Tibial nerve (tissue), 4 donors: ENCODE measurements at places on chromosomes 11 and 22. TPM values are rescaled to one million over a fixed set of nuclear protein-coding genes. Genes with fewer than 3 reads are reported as not detected.

- no peak for DNase-seq
Observed at GRCh38 chr11:64933213-64933934, 2.3 kb downstream of the GPHA2 start.

GRCh38 chr22:24688256-24688655 lies 85.3 kb downstream of the GGT1 start:
- no peak for DNase-seq

Gene IGLL1
- total RNA-seq, result not detected

Gene VWCE
- 6.3 TPM for total RNA-seq

Gene KRTAP5-7
- total RNA-seq, result not detected

DNA sequence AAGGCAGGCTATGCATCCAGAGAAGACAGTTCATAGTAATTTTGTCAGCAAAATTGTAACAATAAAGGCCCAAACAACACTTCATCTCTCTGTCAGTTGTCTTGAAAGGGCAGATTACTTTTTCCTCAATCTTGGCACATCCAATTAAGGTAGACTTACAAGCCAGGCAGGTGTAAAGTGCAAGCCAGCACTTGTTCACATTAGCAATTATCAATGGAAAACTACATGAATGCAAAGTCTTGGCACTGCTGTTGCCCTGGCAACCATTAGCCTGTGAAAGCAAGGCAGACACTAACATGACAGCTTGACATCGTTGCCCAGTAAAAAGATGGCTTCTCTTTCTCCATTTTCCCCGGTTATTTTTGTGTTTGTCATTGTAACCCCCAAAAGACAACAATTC lies 677.2 kb upstream of the TENM4 start:
- no peak for DNase-seq

- no peak for DNase-seq
Observed at GRCh38 chr11:16986434-16987204, 27.6 kb downstream of the PLEKHA7 start.

- no peak for DNase-seq
Observed at GRCh38 chr11:68386331-68386978, 74.1 kb downstream of the LRP5 start.

DNA sequence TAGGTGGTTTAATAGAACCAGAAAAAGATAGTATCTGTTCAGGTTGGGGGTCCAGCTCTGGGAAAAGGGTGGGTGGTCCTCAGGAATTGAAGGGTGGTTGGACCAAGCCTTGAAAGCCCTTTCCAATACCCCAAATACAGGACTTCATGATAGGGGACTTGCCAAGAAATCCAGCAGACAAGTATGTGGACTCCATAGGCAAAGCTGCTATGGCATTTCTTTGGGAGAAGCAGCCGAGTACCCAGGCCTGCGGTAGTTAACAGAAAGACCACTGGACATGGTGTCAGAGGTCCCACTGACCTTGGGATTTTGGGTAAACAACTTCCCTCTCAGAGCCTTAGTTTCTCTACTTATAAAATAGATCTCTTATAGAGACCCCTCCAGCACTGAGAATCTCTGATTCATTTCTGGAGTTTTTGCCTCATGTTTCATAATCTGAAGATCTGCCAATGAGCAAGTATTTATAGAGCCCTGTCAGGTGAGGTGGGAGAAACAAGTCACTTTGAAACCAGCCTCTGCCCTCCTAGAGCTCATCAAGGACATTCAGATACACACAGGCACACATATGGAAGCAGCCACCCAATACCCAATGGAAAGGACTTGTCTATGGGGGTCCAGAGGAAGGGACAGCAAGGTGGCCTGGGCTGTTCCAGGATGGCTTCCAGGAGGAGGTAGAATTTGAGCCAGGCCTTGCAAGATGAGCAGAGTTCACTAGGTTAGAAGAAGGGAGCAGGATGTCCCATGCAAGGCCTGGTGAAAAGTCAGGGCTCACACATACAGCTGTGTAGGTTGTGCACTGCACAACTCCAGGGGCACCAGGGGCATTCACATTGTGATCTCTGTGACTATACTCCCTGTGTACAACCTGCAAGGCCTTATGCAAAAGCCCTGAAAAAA lies 31.0 kb upstream of the ACCSL start:
- no peak for DNase-seq

DNA sequence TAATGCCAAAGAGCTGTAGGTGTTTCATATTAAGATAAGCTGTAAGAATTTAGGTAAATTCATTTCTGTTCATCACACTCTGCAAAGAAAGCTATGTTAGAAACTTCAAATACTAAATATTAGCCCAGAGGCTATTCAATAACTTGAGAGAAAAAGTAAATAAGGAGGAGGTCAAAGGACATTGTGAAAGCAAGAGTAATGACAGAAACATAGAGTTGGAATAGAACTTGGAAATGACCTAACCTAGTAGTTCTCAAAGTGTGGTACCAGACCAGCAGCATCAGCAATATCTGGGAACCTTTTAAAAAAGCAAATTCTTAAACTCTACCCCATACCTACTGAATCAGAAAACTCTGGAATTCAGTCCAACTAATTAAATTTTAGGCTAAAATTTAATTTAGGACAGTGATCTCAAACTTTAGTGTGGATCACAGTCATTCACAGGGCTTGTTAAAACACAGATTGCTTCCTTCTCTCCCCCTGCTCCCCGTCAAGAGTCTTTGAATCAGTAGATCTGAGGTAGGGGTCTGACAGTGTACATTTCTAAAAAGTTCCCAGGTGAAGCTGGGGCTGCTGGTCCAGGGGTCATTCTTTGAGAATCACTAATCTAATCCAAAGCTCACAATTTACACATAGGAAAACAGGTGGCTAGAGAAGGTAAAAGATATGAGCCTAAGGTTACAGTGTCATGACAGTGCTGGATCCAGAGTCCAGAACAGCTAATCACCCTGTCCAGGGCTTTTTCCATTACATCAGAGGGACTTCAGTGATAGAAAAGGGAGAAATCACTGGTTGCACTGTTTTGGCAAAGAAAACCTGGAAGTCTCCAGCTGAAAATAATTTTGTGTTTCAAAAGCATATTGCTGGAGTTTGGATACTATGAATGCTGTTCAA lies 241.1 kb downstream of the SOX6 start:
- DNase-seq, result no peak

DNA sequence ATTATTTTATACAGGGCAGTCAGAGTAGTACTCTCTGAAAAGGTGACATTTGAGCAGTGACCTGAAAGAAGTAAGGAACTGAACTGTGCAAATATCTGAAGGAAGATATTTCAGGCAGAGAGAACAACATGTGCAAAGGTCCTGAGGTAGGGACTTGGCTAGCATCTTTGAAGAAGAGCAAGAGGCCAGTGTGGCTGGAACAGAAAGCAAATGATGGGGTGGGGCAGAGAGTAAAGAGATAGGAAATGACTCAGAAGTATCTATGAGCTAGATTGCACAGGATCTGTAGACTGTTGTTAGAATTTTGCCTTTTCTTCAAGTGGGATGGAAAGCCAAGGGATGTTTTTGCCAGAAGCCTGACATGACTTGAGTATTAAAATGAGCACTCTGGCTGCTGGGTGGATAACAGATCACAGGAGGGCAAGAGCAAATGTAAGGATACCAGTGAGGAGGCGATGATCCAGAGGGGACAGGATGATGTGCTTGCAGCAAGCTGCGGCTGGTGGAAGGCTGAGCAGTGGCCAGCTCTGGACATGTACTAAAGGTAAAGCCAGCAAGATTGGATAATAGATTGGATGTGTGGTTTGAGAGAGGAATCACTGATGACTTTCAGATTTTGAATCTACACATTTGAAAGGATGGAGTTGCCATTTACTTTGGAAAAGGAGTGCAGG lies 33.2 kb upstream of the TTC12 start:
- DNase-seq, result no peak

DNA sequence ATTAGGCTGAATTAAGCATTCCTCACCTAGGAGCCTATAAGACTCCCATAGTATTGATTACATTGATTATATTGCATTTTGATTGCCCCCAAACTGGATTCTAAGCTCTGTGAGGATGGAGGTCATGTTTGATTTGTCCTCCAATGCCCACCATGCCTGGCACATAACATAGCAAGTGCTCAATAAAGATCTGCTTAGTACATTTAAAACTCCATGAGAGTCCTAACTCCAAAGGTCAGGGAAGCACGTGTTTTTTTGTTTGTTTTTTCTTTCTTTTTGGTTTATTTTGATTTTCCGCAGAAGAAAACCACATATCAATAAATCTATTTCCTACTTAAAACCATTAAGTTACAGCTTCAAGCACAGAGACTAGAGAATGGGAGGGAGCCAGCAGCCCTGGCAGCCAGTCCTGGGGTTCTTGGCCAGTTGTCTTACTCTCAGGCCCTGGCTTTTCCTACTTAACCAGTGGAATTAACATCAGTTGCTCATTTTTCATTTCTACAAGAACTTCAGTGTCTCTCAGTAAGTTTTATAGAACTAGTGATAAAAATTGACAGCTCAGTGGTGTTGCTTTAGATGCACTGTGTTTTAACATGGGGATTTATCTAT lies 429.9 kb upstream of the CCDC90B start:
- no peak for DNase-seq

Gene NRXN2
- 1.7 TPM for total RNA-seq

GRCh38 chr11:7348432-7349304 lies 97.0 kb downstream of the SYT9 start:
- no peak for DNase-seq

DNA sequence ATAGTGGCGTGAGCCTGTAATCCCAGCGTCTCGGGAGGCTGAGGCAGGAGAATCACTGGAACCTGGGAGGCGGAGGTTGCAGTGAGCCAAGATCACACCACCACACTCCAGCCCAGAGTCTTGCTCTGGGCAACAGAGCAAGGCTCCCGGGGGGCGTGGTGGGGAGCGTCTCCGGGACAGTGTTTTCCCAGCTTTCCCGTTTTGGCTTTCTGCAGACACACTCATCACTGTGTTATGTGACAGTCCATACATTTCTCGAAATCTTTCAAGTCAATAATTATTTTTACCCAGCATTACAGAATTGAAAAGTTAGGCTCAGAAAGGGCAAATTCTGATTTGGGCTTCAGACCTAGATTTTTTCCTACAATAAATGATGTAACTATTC lies 31.7 kb downstream of the NEAT1 start:
- no peak for DNase-seq

DNA sequence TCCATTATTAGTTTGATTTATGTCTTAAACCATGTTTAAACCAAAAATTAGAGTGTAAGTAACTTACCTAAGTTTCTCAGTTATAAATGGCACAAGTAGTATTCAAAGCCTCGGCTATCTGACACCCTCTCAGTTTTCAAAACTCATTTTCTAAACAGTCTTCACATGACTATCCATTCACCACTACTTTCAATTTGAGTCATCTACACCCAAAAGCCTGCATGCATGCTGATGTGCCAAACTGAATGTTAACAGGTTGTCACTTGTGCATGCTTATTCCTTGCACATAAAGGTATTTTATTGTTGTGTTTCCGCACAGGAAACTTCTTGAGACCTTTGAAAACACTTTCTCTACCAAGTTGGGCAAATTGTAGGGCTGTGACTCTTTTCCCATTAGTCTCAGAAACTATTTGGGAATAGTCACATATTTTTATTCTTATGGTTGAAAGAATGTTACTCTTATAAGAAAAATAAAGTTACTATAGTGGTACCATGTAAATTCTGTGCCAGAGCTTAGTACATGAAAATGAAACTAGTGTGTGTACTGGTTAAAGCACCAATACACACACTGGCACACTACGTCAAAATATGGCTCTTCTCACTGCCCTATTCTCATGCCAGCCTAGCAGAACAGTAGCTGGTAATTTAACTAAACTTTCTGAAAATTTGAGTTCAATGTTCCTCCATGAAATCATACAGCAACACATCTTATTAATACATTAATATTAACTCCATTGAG lies 2.2 kb upstream of the OR51E2 start:
- DNase-seq, result no peak

GRCh38 chr22:49351761-49352227 lies 475.9 kb downstream of the BRD1 start:
- no peak for DNase-seq

DNA sequence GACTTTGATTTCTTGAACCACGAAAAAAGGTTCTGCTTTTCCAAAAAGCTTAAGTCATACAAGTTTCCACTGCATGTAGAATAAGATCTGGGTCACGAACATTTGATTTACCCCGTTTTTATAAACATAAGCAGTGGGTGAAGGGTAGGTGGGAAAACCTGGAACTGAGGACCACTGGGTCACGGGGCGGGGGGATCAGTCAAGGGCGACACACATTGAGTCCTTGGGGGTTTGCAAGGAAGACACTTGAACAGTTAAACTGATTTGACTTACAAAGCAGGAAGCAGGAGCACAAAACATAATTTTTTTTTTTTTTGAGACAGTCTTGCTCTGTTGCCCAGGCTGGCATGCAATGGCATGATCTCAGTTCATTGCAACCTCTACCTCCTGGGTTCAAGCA lies 10.9 kb downstream of the FADS3 start:
- DNase-seq, result no peak

GRCh38 chr11:80282643-80283042 lies 841.8 kb upstream of the TENM4 start:
- no peak for DNase-seq

DNA sequence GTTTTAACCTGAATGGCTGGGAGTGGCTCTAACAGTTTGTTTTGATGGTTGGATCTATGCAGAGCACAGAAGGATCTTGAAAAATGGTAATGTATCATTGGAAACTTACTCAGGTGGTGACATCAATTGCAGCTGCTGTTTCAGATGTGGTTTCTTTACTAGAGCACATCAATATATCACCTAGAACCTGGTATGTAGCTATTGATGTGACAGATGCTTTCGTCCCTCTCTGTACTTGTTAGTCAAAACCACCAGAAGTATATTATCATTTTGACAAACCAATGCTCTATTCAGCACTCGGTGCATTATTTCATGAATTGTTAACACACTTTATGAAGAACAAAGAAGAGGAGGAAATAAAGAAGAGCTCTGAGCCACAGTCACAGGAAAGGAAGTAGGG lies 26.6 kb upstream of the SCN3B start:
- DNase-seq, result no peak

- DNase-seq, result no peak
Observed at GRCh38 chr11:44312876-44313275, 2.9 kb upstream of the ALX4 start.

DNA sequence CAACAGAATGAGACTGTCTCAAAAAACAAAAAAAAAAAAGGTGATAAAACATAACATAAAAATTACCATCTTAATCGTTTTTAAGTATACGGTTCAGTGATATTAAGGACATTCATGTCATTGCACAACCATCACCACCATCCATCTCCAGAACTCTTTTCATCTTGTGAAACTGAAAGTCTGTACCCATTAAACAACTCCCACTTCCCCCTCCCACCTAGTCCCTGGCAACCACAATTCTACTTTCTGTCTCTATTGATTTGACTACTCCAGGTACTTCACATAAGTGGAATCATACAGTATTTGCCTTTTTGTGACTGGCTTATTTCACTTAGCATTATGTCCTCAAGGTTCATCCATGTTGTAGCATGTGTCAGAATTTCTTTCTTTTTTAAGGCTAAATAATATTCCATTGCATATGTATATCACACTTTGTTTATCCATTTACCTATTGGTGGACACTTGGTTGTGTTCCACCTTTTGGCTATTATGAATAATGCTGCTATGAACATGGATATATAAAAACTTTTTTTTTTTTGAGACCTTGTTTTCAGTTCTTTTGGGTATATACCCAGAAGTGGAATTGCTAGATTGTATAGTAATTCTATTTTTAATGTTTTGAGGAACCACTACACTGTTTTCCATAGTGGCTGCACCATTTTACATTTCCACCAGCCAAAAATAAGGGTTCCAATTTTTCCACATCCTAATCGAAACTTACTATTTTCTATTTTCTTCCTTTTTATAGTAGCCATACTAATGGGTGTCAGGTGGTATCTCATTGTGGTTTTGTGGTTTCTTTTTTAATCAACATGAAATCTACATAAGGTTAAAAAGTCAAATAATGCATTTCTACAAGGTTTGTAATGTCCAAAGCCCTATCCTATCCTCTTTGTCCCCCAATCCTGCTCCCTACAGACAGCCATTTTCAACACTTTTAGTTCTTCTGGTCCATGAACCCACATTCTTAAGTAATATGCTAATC lies 23.4 kb upstream of the PIK3C2A start:
- DNase-seq, result no peak
